ENCODE measurements at places on chromosomes 5 and 9.

DNA sequence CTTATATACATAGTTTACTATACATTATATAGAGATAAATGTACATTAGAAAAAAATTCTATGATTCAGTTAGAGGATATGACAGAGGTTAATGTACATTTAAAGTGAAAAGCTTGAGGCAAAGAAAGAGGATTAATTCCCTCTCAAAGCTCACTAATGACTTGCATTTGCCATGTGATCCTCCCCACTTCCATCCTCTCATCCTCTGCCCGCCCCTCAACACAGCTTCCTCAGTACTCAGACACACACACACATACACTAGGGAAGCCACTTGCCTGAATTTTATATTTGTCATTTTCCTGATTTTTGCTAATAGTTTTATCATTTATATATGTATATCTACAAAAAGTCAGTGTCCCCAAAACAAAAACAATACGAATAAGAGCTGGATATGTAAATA is 764.5 kb downstream of the EFNA5 start:
- no peak for DNase-seq

- DNase-seq: peak; percentile 49
Measured at GRCh38 chr5:133870661-133871060, 97.8 kb downstream of the C5orf15 start.

- no peak for DNase-seq
Measured at GRCh38 chr9:3893519-3893918, 367.7 kb upstream of the RFX3 start.

- peak; percentile 37 for DNase-seq
Measured at GRCh38 chr5:124343451-124343867, 403.0 kb downstream of the ZNF608 start.

DNA sequence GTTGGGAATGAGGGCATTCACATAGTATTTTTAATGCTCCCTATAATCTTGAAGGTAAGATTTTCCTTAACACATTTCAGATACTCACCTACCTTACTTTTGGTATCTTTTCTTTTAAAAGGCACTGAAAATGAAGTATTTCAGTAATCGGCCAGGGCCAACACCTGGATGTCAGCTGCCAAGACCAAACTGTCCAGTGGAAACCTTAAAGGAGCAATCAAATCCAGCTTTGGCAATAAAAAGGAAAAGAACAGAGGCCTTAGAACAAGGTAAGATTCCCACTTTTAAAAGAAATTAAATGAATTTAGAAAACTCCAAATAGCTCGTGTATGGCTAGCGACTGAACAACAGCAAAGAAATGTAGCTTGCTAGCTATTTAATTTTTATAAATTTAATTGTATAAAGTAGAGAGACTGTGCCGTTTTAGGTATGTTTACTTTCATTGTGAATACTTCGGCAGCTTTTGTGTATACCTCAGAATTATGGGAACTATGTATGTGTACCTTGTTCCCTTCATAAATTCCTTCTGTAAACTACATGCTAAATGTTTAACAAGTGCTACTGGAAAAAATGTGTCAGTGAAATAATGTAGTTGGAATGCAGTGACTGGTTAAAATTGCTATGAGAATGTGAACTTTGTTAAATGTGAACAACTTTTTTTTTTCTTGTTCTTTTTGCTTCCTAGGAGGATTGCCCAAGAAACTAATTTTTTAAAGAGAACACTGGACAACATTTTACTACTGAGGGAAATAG is 41.9 kb downstream of the CDK7 start:
- DNase-seq: peak; percentile 54

- no peak for DNase-seq
Measured at GRCh38 chr5:82445726-82446335, 167.7 kb upstream of the RPS23 start.

GRCh38 chr9:76153902-76154629 is 240.2 kb downstream of the RFK start:
- no peak for DNase-seq

- DNase-seq: peak; percentile 54
Measured at GRCh38 chr5:135310328-135310989, 88.6 kb downstream of the MACROH2A1 start.

DNA sequence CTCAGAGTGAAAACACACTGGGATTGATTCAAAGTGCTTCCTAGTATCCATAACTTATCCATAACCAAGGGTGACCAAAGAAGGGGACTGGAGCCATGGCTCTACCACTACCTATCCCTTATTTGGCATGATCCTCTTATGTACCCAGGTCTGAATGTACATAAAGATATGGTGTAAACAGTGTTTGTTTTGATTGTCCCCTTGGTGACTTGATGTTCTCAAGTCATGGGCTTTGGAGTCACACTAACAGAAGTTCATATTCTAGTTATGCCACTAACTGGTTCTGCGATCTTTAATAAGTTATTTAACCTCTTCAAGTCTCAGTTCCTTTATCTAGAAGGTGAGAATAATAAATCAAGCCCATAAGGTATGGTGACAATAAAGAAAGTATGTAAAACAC is 283.4 kb upstream of the PTGER4 start:
- no peak for DNase-seq

DNA sequence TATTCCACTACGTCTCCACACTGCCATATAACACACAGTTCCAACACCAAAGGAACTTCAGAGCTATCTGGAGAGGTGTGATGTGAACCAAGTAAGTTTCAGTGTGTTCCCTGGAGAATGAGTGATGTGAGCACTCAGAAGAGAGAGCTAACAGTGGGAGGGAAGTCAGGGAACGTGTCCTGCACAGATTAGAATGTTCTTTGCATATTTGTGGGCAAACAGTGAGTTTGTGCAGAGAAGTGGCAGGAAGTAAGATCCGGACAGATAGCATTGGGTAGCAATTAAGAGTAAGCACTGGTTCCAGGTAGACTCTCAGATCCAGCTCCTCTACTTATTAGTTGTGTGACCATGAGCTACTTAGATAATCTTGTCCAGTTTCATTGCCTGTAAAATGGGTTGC is 206.4 kb downstream of the PDZD2 start:
- no peak for DNase-seq

GRCh38 chr5:57166276-57166675 is 7.6 kb upstream of the GPBP1 start:
- no peak for DNase-seq

DNA sequence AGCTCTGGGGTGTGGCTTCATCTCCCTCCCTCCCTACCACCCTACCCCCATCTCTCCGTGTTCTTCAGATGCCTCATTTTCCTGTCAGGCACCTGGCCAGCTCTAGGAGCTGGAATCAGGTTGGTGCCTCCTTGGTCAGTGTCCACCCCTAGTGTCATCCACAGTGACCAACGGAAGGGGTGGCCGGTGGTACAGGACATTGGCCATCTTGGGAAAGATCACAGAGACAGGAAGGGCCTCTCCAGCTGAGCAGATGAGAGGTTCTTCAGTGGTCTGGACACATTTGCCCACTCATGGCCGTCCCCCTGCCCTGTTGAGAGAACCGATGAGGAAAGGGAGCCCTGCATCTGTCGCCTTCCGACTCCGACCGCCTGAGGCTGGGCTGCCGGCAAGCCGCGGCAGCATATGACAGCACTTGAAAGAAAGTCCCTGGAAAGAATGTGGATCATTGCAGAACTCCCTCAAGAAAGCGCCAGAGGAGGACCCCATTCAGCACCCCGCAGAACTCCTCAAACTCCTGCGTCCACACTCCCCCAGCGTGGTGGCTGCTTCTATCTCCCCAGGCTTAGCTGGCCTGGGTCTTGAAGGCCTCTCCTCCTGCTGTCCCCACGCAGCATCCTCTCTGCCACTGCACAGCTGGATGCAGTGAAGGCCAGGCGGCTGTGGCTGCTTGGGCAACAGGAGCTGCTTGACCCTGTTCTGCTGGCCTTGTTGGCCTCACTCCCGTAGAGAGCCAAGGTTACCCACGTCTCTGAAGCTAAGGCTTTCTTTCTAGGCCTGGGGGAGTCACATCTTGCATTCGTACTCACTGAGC is 1.9 kb upstream of the CLPTM1L start:
- DNase-seq: no peak

GRCh38 chr5:179858586-179859427 is at the start of gene MRNIP:
Gene MRNIP (minus strand): TSS chr5:179858817. CDS start chr5:179858796, 21 bp downstream.
- DNase-seq: peak; percentile 77

GRCh38 chr9:77180056-77180455 is 2.7 kb downstream of the VPS13A start:
- no peak for DNase-seq

GRCh38 chr9:86846656-86847055 is 100.7 kb downstream of the GAS1 start:
- DNase-seq: no peak

DNA sequence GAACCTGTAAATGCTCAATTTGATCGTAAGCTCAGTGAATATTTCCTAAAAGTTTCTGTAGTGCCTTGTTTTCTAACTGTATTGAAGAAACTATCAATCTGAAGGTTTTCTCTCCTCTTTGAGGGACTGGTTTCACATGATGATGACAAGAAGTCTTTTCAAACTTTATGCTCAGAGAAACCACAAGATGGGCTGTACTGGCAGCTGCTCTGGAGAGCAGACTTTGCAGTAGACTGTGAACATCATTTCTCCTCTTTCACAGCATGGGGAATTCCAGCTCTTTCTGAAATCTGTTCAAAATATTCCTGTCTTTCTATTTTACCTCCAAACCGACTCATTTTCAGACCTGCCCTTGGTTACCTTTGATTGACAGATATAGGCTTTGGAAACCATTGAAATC is 194.4 kb downstream of the IZUMO3 start:
- DNase-seq: no peak

- DNase-seq: no peak
Measured at GRCh38 chr5:151151793-151152192, 5.8 kb downstream of the ANXA6 start.

- DNase-seq: peak; percentile 84
Measured at GRCh38 chr9:70609542-70610286, 195.3 kb upstream of the KLF9 start.

DNA sequence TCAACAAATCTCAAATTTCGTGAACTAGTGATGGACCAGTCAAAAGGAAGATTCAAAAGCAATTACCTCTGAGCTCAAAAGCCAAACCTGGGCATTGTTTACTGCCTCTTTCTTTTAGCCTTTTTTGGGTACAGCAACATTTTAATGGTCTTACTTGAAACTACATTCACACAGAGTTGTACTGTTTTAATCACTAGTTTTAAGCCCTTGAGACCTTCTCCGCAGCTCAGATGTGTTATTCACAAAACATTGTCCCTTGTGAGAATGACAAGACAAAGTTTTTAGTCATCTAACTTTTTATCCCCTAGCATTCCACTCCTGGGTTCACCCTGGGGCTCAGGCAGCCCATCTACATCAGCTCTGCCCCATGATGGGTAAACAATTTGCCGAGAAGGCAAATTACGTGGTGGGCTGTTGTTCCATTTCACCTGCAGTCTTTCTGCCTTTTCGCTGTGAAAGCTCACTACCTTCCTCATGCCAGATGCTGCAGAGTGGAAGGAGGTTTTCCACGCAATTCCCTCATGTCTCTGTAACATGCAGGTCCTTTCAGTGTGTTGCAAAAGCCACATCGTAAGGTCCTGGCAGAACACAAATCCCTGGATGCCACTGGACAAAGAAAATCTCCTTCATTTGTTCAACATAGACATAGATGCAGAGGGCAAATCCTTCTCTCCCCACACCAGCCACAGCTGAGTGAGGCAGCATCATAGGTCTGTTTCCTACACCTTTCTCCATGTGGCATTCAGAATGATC is 175.7 kb downstream of the EBF1 start:
- DNase-seq: no peak

- DNase-seq: no peak
Measured at GRCh38 chr5:35297755-35298154, 67.5 kb upstream of the PRLR start.

GRCh38 chr9:35914301-35914807 is 5.1 kb downstream of the SPAAR start:
- no peak for DNase-seq

- DNase-seq: no peak
Measured at GRCh38 chr9:31759703-31760102, 624.7 kb upstream of the ACO1 start.

- DNase-seq: no peak
Measured at GRCh38 chr5:159668556-159668955, 247.7 kb upstream of the ADRA1B start.

DNA sequence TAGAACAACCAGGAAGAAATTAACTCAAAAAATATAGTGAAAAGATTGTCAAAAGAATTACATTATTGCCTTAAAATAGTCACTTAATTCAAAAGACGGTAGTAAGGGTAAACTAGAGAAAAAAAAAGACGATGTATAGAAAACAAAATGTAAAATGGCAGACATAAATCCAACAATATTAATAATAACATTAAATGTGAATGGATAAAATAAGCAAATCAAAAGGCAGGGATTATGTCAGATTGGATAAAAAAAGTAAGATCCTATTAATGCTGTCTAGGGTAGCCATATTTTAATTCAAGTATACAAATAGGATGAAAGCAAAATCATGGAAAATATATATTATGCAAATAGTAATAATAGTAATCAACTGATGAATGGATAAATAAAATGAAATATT is 134.0 kb upstream of the ADCY2 start:
- no peak for DNase-seq

GRCh38 chr5:135955525-135955924 is 742 bp upstream of the LECT2 start:
- DNase-seq: no peak

DNA sequence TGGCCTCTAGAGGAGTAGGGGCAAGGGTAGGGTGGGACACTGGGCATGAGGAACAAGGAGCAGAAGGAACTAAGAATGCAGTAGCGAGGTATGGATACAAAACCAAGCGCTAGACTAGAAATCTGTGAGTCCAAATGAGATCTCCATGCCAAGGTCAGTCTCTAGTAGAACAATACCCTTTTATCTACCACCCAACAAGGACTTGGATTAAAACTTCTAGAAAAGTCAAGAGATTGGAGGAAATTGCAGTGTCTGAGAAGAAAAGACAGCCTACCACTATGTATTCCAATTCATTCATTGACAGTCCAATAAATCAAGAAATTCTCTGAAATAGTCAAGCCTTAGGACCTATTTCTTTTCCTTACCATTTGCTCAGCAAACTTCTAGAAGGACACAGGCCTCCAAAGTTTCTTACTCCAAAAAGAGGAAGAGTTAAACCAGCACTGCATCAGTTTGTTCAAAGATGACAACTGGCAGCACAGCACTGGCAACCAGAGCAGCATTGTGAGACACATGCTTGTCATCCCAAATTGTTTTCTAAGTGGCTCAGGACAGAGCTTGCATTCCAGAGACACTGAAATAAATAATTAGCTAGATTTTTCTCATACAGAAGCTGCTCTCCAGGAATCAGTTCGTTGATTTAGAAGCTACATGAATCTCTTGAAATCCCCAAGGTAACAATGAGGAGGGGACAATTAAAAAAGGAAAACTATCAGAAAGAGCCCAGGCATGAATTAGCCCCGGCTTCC is 22.6 kb downstream of the ABCA1 start:
- no peak for DNase-seq

All from BJ (cell line).